ENCODE measurements at places on chromosomes 7 and 10. TPM values are rescaled to one million over a fixed set of nuclear protein-coding genes. Genes with fewer than 3 reads are reported as not detected.

DNA sequence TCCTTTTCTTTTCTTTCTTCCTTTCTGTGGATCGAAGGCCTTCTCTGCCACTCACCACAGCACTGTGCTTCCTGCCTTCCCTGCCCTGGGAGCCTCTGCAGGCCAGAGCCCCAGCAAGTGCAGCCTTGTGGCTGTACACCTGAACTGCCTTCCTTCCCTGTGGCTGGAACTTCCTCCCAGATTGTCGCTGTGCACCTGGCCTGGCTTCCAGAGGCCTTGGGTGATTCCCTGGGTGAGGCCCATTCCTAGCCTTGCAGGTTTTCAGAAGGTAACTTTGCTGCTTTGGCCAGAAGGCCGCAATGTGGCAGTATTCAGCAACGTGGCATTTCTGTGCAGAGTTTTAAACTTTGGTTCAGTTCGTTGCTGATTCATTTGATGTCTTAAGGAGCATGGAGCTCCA, 50.1 kb upstream of the RASGEF1A start:
- DNase-seq: no peak

- DNase-seq: no peak
Observed at GRCh38 chr7:76315364-76315763, 12.9 kb downstream of the HSPB1 start.

DNA sequence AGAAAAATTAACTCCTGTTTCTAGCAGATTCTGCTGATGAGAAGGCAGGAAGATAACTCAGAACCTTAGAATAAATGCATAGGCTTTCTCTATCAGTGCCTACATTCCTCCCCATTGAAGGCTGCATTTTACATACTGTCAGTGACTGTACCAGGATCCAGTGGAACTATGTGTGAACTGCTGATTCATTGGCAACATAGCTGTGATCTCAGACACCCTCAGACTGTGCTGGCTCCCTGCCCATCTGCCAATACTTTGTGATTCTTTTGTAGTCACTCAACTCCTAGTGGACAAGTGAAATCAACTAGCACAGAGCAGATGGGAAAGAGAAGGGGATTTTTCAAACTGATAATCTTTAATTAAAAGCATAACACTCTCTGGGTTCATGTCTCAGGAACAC, 375.8 kb downstream of the MDFIC start:
- DNase-seq: peak; percentile 82

The PLPP4 gene
- 13.4 TPM for total RNA-seq

- no peak for DNase-seq
Observed at GRCh38 chr10:75450075-75450445, 18.6 kb downstream of the LRMDA start.

DNA sequence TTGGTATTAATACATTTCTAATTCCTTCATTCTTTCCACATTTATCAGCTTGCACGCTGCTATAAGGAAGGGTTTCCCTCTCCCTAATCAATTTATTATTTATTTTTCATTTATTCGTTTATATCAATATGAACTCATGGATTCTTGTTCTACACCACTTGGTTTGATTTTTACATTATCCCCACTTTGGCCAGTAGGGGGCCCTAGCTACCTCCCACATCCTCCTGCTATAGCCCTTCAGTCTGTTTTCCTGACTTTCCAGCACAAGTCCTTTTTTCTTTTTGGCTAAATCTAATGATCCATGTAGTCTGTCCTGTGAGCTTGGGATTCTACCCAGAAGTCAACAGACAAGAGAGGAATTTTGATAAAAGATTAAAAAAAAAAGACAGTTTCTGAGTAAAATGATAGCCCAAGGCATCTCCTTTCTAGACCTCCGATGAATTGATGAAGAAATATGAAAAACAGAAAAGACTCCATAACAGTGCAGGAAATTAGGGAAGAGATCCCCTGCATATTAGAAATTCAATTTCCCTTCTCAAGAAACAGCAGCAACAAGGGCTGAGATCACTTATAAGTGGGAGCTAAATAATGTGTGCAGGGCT, 47.7 kb downstream of the LYZL2 start:
- DNase-seq: peak; percentile 18

The ZNF425 gene
- 1.9 TPM for total RNA-seq

DNA sequence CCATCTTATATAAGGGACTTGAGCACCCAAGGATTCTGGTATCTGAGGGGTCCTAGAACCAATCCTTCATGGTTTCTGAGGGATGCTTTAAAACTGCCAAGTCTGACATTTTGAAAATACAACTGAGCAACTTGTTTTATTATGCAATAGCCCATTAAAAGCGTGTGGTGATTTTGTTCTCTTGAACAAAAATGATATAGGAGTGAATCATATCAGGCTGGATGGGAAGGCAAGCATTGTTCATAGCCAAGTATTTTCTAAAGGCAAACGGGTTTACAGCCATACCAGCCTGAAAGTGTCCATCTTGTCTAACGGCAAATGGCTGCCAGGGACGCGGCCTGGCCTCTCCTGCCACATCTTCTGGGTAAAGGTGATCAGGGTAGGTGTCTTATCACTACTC, 23.4 kb downstream of the RPP38 start:
- DNase-seq: no peak

The FIS1 gene
- total RNA-seq: 96.4 TPM

The ZSWIM8 gene
- total RNA-seq: 24.1 TPM

GRCh38 chr10:86931872-86932271, 25.5 kb downstream of the MMRN2 start:
- no peak for DNase-seq

DNA sequence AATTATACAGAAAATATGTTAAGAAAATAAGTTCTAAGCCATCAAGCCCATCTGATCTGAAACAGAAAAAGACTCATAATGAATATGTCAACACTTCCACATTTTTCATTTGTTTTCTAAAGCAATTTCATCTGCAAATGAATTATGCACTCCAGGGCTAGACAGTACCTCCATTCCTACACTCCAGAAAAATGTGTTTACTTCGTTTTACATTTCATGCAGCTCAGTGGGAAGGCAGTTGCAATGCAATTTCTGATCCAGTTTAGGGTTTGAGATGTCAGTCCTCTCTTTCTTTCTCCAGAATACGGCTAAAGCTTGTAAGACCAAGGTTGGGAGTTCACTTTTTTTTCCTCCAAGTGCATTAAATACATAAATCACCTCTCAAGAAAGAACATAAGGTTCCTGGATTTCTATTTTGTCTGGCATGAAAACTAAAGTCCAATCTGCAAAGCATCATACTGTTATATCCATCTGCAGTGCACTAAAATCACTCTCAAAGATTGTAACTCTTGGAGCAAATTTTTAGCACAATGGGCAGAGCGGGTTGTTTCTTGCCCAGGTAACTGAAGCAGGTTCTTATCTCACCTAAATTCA, 348.8 kb upstream of the C7orf33 start:
- DNase-seq: no peak

Measured in MG63 (cell line).